ENCODE measurements at places on chromosomes 6 and 20. TPM values are rescaled to one million over a fixed set of nuclear protein-coding genes. Genes with fewer than 3 reads are reported as not detected.

DNA sequence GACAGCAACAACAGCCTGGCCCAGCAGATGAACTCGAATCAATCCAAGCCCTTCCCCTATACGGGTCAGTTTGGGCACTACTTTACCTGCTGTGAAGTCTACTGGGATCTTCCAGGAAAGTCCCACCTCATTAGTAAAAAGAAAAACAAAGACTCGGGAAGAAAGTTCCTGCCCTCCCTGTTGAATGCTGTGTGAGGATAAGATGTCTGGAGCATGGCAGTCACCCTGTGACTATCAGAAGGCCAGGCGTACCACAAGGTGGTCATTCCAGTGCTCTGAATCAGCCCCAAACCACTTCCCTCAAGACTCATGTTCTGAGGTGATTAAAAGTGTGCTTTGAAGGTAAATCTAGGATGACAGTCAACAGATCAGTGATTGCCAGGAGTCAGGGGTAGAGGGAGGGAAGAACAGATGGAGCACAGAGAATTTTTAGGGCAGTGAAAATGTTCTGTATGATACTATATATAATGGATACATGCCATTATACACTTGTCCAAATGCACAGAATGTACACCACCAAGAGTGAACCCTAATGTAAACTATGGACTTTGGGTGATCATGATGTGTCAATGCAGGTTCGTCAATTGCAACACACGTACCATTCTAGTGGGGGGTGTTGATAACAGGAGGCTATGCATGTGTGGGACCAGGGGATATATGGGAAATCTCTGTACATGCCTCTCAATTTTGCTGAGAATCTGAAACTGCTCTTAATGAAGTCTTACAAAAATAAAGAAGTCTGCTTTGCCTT lies 14.7 kb downstream of the FKBP1A start:
- peak; percentile 34 for DNase-seq

LY6G6D gene
- not detected for total RNA-seq

GRCh38 chr6:96058082-96058481 lies 42.3 kb downstream of the FUT9 start:
- no peak for DNase-seq

- DNase-seq = no peak
Measured at GRCh38 chr20:57522380-57523140, 2.4 kb downstream of the CTCFL start.

DNA sequence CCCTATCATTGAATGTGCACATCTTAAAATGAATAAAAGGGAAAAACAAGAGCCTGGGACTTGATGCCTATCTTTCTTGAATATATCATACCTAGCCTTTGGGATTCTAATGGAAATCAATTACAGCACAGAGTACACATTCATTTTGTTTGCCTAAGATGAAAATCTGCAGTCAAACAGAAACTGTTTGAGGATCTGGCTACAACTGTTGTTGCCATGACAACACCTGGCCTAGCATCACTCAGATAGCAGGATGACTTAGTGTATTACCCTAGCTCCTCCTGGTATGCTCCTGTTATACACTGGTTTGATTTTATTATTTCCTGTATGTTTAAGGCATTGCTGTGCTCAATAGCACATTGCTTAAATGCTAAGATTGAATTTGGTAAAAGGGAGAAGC lies 71.5 kb upstream of the LAMP5 start:
- DNase-seq = no peak

- no peak for DNase-seq
Measured at GRCh38 chr6:35084511-35085203, 56.5 kb downstream of the TCP11 start.

DBNDD2 gene
- total RNA-seq = 13.0 TPM

GRCh38 chr6:130624046-130624445 lies 203.2 kb upstream of the SMLR1 start:
- DNase-seq = no peak

ANGPT4 gene
- not detected for total RNA-seq

GRCh38 chr6:168602576-168602975 lies 161.6 kb downstream of the SMOC2 start:
- no peak for DNase-seq

DNA sequence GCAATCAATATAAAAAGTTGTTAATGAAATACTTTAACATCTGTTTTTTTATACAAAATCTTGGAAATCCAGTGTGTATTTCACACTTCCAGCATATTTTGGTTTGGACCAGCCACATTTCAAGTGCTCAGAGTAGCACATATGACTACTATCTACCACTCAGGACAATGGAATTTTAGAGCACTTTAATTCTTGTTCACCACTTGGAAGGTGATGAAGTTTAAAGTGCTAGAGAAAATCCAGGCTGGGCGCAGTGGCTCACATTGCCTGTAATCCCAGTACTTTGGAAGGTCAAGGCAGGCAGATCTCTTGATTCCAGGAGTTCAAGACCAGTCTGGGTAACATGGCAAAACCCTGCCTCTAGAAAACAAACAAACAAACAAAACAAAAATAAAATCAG lies 6.1 kb upstream of the SLC35B3 start:
- no peak for DNase-seq

ELOVL4 gene
- total RNA-seq = 6.2 TPM

- DNase-seq = no peak
Measured at GRCh38 chr6:131683479-131683878, 17.7 kb downstream of the OR2A4 start.

DNA sequence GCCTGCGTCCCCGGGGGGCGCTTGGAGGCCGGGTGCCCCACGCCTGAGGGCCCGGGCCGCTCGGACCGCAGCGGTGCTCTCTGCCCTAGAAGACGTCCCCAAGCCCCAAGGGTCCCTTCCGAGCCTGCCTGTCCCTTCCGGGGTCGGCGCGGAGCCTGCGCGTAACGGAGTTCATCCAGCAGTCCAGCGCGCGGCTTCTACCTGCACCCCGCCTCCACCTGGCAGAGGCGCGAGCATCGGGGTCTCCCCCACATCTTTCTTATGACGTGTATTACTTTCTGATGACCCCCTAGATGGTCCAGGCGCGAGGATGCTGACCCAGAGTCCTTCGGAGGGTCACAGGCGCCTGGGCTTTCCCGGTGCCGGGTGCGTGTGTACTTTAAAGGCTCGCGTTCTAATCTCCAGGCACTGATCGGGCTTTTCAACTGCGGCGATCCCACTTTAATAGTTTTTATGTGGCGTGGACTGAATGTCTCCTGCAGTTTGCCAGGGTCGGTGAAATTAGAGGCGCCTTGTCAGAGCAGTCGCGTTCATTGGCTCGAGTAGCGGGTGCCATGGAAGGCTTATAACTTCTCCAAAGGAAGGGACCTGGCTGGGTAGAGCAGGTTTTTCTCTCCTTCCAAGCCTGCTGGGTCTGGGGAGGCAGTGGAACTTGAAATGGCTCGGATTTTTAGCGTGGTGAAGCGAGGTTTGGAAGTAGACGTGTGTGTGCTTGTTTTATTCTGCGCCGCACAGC lies 912 bp downstream of the EYA4 start:
- DNase-seq = no peak

LY6G6F gene
- not detected for total RNA-seq

GRCh38 chr20:16744178-16744807 lies 3.9 kb upstream of the OTOR start:
- DNase-seq = no peak

GLP1R gene
- total RNA-seq = not detected

ENPP5 gene
- total RNA-seq = not detected

- peak; percentile 78 for DNase-seq
Measured at GRCh38 chr6:45504947-45505346, 127.2 kb upstream of the SUPT3H start.

GRCh38 chr6:165227644-165228329 lies 81.6 kb downstream of the C6orf118 start:
- DNase-seq = peak; percentile 78

- DNase-seq = no peak
Measured at GRCh38 chr6:124682751-124683150, 279.5 kb upstream of the RNF217 start.

- DNase-seq = no peak
Measured at GRCh38 chr6:34816635-34817301, 24.9 kb downstream of the BLTP3A start.

- peak; percentile 6 for DNase-seq
Measured at GRCh38 chr6:144993870-144994269, 708.7 kb downstream of the UTRN start.

HNF4A gene
- total RNA-seq = 0.22 TPM

MYLIP gene
- 2.1 TPM for total RNA-seq

ID1 gene
- 38.4 TPM for total RNA-seq

CRISP3 gene
- not detected for total RNA-seq

CD93 gene
- total RNA-seq = not detected

GRCh38 chr6:136607204-136607931 lies 57.1 kb upstream of the MAP7 start:
- DNase-seq = peak; percentile 71

DNA sequence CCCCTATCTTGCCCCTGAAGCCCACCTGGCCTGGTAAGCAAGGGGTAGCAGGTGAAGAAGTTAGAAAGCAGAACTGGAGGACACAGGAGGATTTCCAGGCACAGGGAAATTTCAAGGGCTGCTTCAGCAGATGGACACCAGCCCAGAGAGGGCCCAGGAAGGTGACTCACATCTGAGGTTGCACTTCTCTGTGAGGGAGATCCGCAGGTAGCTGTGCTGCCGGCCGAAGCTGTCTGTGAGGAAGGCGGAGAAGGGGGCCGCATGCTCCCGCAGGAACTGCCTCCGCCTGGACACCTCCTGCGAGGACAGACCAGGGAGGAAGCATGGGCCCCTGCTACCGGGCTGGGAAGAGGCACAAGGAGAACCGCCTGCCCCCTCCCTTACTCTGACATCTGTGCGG lies 7.1 kb downstream of the MOCS1 start:
- peak; percentile 82 for DNase-seq

GRCh38 chr6:112581015-112581414 lies 233.9 kb downstream of the RFPL4B start:
- no peak for DNase-seq

DNA sequence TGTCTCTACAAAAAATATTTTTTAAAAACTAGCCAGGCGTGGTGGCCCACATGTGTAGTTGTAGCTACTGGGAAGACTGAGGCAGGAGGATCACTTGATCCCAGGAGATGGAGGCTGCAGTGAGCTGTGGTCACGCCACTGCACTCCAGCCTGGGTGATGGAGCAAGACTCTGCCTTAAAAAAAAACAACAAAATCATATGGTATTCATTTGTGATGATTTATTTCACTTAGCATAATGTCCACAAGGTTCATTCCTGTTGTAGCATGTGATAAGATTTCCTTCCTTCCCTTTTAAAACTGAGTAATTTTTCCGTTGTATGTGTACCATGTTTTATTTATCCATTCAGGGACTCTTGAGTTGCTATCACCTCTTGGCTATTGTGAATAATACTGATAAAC lies 26.2 kb downstream of the TMEM170B start:
- DNase-seq = no peak

- no peak for DNase-seq
Measured at GRCh38 chr6:84515067-84515466, 249.3 kb downstream of the TBX18 start.

GJA1 gene
- not detected for total RNA-seq

DNA sequence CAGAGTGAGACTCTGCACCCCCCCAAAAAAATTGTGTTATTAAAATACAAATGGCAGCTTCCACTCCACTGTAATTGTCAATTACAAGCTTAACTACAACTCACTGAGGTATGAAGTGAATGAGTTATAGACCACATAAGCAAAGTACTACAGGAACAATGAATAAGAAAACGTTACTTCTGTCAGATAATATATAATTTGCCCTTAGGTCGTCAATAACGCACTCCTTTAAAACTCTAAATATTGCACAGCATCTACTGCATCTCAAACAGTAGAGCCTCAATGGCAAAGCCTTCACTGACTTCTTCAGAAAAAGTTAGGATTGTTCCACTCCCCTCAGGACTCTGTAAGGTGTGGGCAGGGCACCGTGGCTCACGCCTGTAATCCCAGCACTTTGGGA lies 2.0 kb upstream of the HBS1L start:
- no peak for DNase-seq

DNA sequence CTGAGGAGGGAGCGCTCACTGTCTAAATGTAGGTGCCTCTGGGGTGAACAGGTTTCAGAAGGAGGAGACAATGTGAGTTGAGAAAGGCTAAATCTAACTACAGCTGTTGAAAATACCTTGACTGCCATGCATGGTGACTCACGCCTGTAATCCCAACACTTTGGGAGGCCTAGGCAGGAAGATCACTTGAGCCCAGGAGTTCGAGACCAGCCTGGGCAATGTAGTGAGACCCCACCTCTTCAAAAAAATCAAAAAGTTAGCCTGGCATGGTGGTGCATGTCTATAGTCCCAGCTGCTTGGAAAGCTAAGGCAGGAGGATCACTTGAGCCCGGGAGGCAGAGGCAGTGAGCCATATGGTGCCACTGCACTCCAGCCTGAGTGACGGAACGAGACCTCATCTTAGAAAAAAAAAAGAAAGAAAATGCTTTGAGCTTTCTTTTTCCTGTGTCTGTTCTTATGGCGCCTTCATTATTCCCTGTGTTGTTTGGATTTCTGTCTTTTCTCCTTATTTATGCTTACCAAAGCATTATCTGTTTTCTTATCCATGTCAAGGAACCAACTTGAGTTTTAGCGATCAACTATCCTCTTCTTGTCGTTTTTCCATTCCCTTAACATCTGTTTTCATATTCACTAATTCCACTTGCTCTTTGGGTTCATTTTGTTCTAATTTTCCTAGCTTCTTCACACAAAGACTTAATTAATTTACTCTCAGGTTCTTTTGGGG lies 8.5 kb downstream of the SLC2A10 start:
- DNase-seq = no peak

DNA sequence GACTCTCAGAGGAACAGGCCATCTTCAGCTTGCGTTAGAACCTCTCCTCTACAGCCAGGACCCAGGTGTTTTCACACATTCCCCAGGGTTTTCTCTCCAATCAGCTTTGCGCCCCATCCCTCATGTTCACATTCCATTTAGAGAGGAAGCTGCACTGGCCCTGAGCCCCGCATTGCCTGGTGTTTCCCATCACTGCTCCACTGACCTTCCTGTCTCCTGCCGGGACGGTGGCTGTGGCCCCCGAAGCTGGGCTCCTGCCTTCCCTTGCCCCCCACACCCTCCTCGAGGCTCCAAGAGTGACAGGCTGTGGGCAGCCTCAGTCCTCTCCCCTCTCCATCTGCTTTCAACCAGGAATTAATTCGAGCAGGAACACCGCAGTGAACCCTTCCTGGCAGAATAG lies 357.3 kb downstream of the THBS2 start:
- no peak for DNase-seq

GRCh38 chr6:36875250-36875633 lies 639 bp upstream of the PPIL1 start:
- DNase-seq = no peak

DNA sequence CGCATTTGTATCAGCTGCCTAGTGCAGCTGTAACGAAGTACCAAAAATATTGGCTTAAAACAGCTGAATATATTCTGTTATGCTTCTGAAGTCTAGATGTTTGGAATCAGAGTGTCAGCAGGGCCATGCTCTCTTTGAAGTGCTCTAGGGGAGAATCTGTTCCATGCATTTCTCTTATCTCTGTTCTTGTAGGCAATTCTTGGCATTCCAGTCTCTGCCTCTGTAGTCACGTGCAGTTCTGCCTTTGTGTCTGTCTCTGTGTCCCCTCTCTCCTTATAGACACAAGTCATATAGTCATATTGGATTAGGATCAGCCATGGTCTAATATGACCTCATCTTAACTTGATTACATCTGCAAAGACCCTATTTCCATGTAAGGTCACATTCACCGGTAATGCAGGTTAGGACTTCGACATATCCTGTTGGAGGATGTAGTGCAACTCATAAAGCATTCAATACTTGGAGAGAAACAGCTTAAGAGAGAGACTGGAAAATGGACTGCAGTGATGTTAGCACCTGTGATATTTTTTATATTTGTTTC lies 18.6 kb downstream of the FAM83B start:
- DNase-seq = no peak

PACRG gene
- total RNA-seq = not detected

Data from MCF 10A (cell line).